SJSA1 (cell line): ENCODE measurements at places on chromosomes 1 and 21. TPM values are rescaled to one million over a fixed set of nuclear protein-coding genes. Genes with fewer than 3 reads are reported as not detected.

DNA sequence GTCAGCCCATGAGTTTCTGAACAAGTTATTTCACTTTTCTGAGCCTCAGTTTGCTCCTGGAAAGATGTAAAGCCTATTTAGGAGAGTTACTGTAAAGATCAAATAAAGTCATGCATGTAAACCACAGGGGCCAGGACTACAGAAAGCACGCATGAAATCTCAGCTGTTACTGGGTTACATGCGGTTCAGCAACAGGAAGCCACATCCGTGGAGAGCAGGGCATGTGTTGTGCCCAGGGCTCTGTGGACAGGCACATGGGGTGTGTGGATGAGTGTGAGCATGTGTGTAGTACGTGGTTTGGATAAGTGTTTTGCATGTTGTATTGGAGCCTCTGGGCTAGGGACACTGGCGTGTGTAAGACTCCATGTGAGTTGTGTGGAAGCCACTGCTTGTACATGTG lies 2.2 kb upstream of the EPHA2 start:
- no peak for DNase-seq
- H3K27me3 ChIP-seq, result no peaks in the 10 kb centered on the region
- H3K4me1 ChIP-seq, result peaks cover 28% of the 10 kb centered on the region
- no peak overlapping the region for H3K4me3 ChIP-seq
- no peak overlapping the region for H3K27ac ChIP-seq

- no peak overlapping the region for H3K27ac ChIP-seq
- H3K27me3 ChIP-seq, result no peaks in the 10 kb centered on the region
- no peaks in the 10 kb centered on the region for H3K4me1 ChIP-seq
Measured at GRCh38 chr1:197725044-197725443, 50.2 kb downstream of the DENND1B start.

DNA sequence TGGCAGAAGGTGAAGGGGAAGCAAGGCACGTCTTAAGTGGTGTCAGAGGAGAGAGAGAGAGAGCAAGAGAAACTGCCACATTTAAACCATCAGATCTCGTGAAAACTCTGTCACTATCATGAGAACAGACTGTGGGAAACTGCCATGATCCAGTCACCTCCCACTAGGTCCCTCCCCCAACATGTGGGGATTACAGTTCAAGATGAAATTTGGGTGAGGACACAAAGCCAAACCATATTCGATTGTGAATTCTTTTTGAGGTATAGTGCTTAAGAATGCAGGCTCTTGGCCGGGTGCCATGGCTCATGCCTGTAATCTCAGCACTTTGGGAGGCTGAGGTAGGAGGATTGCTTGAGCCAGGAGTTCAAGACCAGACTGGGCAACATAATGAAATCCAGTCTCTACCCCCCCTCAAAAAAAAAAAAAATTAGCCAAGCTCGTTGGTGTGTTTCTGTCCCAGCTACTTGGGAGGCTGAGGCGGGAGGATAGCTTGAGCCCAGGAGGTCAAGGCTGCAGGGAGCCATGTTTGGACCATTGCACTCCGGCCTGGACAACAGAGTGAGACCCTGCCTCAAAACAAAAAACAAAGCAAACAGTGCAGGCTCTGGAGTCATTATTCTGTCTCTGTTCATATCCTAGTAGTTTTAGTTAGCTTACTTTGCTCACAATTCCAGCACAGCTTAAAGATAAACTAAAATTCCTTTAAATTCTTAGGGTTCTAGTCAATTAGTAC lies 6.0 kb downstream of the ZCCHC17 start:
- H3K4me3 ChIP-seq, result no peak overlapping the region
- peak overlapping the region; percentile 35; the same call in 1 of the 2 replicates for H3K27ac ChIP-seq
- DNase-seq, result no peak
- H3K36me3 ChIP-seq, result peaks cover 6% of the 10 kb centered on the region
- H3K4me1 ChIP-seq, result peaks cover 20% of the 10 kb centered on the region

DNA sequence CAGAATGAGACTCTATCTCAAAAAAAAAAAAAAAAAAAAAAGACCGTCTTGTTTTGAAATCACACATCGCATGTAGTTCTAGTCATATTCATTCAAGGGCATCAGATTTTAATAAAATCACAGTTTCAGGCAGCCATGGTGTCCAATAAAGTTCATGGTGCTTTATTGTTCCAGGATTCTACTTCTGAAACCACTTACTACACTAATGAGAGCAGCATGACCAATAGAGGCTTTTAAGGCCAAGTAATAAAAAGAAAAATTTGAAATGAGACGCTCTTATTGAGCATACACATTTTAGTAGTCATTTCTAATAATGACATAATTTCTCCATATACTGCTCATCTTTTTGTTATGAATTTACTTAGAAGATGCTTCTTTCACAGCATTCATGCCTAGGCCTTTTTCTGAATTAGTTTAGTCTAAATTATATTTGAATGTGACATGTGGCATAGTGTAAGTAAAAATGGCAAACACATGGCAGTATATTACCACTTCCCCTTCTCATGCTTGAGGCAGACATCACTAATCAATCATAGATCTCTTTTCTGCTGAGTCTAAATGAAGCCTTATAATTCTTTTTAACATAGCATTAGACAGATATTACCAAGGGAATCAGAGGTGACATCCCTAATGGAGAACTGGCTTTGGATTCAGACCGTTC lies 18.5 kb downstream of the NTMT2 start:
- H3K36me3 ChIP-seq, result no peaks in the 10 kb centered on the region
- no peaks in the 10 kb centered on the region for H3K4me1 ChIP-seq
- no peak overlapping the region for H3K4me3 ChIP-seq
- no peak overlapping the region for H3K27ac ChIP-seq
- no peaks in the 10 kb centered on the region for H3K27me3 ChIP-seq

GRCh38 chr1:27966402-27967105 lies 6.8 kb downstream of the XKR8 start:
- H3K4me3 ChIP-seq, result no peak overlapping the region
- no peaks in the 10 kb centered on the region for H3K27me3 ChIP-seq
- H3K36me3 ChIP-seq, result peaks cover 26% of the 10 kb centered on the region
- DNase-seq, result no peak

DNA sequence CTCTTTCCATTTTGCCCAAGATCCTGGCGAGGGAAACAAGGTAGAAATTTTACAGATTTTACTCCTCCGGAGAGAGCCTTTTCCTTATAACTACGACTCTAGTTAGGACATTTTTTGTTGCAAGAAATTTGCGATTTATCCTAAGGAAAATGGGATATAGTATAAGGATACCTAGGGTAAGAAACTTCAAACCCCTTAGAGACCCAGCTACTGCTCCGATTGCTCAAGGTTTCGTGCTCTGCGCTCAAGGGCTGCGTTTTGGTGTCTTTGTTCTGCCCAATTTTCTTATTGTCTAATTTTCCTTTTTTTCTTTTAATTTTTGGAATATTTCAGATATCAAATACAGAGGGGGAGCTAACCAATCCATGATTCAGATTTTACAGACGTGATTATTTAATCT lies 1.5 kb downstream of the TTC3 start:
- peaks cover 8% of the 10 kb centered on the region for H3K36me3 ChIP-seq
- DNase-seq, result no peak
- 0 out of 2 replicates have a peak overlapping the region, but pooled peaks have one; percentile 91 for H3K27ac ChIP-seq
- no peaks in the 10 kb centered on the region for H3K27me3 ChIP-seq

DNA sequence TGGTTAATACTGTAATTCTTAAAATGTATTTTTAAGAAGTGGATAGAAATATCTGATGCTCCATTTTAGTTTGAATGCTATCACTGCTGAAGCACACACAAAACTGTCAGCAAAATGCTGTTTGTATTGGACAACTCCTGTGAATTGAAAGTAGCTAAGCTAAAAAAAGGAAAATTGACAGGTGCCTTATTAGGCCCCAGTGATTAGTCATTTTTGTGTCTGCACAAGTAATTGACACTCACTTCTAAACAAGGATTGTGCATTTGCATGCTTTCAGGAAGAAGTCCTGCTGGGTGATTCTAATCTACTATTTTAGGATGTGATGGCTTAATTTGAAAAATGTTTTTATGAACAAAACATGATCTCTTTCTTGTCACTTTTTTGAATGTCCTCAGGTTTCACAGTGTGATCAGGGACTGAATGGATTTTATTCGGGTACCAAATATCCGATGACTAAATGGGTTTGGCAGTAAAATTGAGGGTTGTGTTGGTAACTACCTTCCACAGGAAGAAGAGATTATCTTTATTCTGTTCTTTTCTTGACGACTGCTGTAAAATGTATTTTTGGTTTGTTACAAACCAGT lies 13.0 kb upstream of the MAP3K7CL start:
- no peak for DNase-seq
- H3K4me3 ChIP-seq, result no peak overlapping the region
- H3K27ac ChIP-seq, result no peak overlapping the region
- no peaks in the 10 kb centered on the region for H3K27me3 ChIP-seq

GRCh38 chr1:157403203-157403602 lies 149.1 kb downstream of the FCRL5 start:
- H3K36me3 ChIP-seq, result no peaks in the 10 kb centered on the region
- DNase-seq, result no peak
- no peaks in the 10 kb centered on the region for H3K27me3 ChIP-seq
- H3K27ac ChIP-seq, result no peak overlapping the region

- H3K4me1 ChIP-seq, result no peaks in the 10 kb centered on the region
- DNase-seq, result no peak
- H3K4me3 ChIP-seq, result no peak overlapping the region
- H3K27me3 ChIP-seq, result no peaks in the 10 kb centered on the region
- no peaks in the 10 kb centered on the region for H3K36me3 ChIP-seq
Measured at GRCh38 chr21:35178827-35179226, 129.7 kb upstream of the RUNX1 start.

- no peak for DNase-seq
- H3K27me3 ChIP-seq, result no peaks in the 10 kb centered on the region
- no peak overlapping the region for H3K27ac ChIP-seq
- no peaks in the 10 kb centered on the region for H3K36me3 ChIP-seq
Measured at GRCh38 chr1:172938681-172939080, 112.1 kb downstream of the TNFSF18 start.

- no peaks in the 10 kb centered on the region; the same call in 1 of the 2 replicates for H3K27me3 ChIP-seq
- H3K4me1 ChIP-seq, result no peaks in the 10 kb centered on the region
- no peaks in the 10 kb centered on the region for H3K36me3 ChIP-seq
- no peak overlapping the region for H3K4me3 ChIP-seq
- no peak for DNase-seq
Measured at GRCh38 chr1:43253876-43254275, 15.9 kb upstream of the TMEM125 start.

DNA sequence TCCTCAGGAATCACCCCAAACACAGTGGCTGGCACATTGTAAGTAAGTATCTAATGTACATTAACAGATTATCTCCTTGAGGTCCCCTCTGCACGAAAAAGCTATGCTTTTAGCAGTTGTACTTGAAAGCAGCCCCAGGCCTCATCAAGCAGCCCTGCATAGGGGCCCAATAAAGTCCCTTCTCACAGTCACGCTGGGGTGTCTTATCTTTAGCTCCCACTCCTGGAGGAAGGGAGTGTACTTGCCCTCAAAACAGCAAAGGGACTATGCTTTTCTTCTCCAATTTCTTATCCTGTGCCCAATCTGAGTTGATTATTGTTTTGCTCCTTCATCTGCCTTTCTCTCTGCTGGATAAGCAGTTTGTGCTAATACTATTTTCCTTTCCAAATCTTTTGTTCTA lies 168.8 kb upstream of the PLXNA2 start:
- H3K27ac ChIP-seq, result no peak overlapping the region
- H3K36me3 ChIP-seq, result no peaks in the 10 kb centered on the region
- DNase-seq, result no peak

DNA sequence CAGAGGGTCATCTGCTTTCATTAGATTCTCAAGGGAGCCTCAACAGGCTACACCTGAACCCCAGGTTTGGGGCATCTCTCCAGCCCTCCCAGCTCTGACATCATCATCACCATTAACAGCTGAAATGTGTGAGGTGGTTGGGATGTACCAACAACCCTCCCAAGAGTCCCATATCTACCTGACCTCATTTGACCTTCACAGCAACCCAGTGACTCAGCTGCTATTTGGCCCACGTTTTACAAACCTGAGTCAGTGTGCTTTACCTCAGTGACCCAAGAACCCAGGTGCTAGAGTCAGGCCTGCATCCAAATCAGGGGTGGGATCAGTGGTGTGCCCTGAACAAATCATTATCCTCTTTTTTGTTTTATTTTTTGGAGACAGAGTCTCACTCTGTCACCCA lies 53.3 kb upstream of the TINAGL1 start:
- H3K27me3 ChIP-seq, result no peaks in the 10 kb centered on the region
- H3K27ac ChIP-seq, result no peak overlapping the region
- peaks cover 3% of the 10 kb centered on the region; the same call in 1 of the 2 replicates for H3K4me1 ChIP-seq
- no peaks in the 10 kb centered on the region for H3K36me3 ChIP-seq
- no peak overlapping the region for H3K4me3 ChIP-seq
- DNase-seq, result no peak

DNA sequence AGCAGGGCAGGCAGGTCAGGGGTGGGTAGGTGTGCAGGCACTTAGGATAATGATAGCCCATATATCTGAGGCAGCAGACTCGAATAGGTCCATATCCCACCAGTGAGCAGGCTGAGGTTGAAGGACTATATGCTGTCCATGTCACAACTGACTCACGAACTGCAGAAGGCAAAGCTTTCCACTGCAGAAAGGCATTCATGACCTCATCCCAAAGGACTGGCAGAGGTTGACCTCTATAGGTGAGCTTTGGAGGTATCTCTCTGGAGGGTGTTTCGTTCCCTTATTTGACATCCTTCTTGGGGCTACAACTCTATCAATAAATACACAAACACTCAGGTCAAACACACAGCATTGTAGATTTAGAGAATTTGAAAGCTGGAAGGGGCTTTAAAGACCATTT lies 42.8 kb upstream of the MARK1 start:
- H3K27ac ChIP-seq, result no peak overlapping the region
- H3K36me3 ChIP-seq, result no peaks in the 10 kb centered on the region
- H3K27me3 ChIP-seq, result 0 out of 2 replicates have a peak, but pooled peaks cover 3% of the 10 kb centered on the region
- no peak overlapping the region for H3K4me3 ChIP-seq
- no peaks in the 10 kb centered on the region for H3K4me1 ChIP-seq

GRCh38 chr1:10622910-10623685 lies 148.3 kb downstream of the PEX14 start:
- H3K27ac ChIP-seq, result no peak overlapping the region
- peaks cover 11% of the 10 kb centered on the region for H3K36me3 ChIP-seq
- no peak overlapping the region for H3K4me3 ChIP-seq

DNA sequence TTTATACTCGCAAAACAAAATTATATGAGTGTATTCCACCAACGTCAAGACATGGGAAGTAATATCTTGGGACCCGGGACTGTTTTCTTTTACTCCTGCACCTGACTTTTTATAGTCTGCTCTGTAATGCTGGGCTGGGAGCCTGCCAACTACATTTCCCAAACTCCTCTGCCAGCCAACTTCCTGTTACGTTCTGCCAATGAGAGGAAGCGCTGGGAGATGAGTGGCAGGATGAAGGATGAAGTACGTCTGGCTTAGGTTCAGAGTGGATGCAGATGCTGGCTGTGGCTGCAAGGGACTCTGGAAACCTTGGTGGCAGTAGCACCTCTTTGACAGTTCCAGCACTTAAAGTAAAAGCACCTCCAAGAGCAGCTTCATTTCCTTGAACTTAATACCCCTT lies 59.6 kb downstream of the USP24 start:
- no peak for DNase-seq
- H3K27ac ChIP-seq, result no peak overlapping the region
- H3K4me3 ChIP-seq, result no peak overlapping the region
- no peaks in the 10 kb centered on the region for H3K4me1 ChIP-seq
- H3K36me3 ChIP-seq, result peaks cover 66% of the 10 kb centered on the region
- no peaks in the 10 kb centered on the region for H3K27me3 ChIP-seq

LAMC2 gene
- total RNA-seq, result 0.18 TPM in 1 of 2 replicates, not detected in the other

TRIM62 gene
- total RNA-seq, result 4.1 and 6.2 TPM in 2 replicates

GJA8 gene
- total RNA-seq, result not detected in 2 replicates

CHI3L2 gene
- not detected in 2 replicates for total RNA-seq

NPHS2 gene
- not detected in 2 replicates for total RNA-seq

SPRR2B gene
- not detected in 2 replicates for total RNA-seq

MOV10 gene
- 47.4 and 57.0 TPM in 2 replicates for total RNA-seq

CFHR1 gene
- total RNA-seq, result not detected in 2 replicates

AUNIP gene
- 5.9 and 9.5 TPM in 2 replicates for total RNA-seq

A3GALT2 gene
- not detected in 2 replicates for total RNA-seq
